Stimulated activated CD8-positive, alpha-beta memory T cell treated with anti-CD3 and anti-CD28 coated beads, Interleukin-7, amount 100 ng/mL, for 48 hours (primary cell): ENCODE measurements at places on chromosomes 1 and 21.

- DNase-seq, result no peak
Measured at GRCh38 chr1:237316352-237316751, 274.4 kb downstream of the RYR2 start.

DNA sequence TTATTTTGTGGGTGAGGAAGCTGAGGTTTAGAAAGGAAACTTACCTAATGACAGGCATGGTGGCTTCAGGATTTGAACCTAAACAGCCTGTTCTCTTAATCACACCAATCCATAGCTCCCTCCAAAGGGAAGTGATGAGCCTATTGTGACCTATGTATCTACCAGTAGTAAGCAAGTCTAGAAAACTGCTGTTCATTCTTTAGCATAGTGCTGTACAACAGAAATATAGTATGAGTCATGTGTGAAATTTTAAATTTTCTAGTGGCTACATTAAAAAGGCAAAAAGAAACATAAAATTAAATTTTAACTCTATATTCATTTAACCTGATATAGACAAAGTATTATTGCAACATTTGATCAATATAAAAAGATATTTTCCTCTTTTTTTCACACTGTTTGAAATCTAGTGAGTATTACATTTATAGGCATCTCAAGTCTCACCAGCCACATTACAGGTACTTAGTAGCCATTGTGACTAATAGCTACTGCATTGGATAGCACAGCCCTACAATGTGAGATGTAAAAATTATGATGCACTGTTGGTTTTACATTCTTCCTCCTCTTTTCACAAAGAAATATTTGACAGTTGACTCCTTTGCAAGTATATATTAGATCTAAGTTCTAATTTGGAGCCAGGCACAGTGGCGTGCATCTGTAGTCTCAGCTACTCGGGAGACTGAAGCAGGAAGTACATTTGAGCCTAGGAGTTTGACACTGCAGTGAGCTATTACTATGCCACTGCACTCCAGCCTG lies 16.6 kb downstream of the IPO9 start:
- DNase-seq, result no peak

DNA sequence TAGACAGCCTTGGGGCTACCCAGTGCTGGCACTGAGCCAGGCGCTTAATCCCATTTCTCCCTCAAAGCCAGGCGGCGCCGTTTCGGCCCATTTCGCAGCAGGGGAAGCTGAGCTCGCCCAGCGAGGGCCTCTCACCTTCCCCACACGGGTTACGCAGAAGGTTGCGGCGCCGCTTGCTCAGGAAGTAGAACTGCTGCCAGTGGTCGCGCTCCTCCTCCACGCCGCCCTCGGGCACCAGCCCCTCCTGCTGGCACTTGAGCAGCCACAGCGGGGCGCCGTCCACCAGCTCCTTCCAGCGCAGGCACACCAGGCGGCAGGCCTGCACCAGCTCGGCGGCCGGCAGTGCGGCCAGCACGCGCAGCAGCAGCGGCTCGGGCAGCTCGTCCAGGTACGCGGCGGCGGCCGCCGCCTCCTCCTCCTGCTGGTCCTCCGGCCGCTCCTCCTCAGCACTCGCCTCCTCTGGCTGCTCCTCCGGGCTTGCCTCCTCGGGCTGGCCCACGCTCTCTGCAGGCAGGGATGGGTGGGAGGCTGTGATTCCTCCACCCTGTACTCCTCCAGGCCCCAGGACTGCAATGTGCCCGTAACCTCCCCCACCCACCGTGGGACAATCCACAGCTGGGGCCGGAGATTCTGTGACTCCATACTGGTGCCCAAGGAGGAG lies 3.8 kb downstream of the FBXO2 start:
- DNase-seq, result peak; percentile 73

GRCh38 chr1:156356875-156357534 lies 12.0 kb upstream of the RHBG start:
- peak; percentile 25 for DNase-seq

DNA sequence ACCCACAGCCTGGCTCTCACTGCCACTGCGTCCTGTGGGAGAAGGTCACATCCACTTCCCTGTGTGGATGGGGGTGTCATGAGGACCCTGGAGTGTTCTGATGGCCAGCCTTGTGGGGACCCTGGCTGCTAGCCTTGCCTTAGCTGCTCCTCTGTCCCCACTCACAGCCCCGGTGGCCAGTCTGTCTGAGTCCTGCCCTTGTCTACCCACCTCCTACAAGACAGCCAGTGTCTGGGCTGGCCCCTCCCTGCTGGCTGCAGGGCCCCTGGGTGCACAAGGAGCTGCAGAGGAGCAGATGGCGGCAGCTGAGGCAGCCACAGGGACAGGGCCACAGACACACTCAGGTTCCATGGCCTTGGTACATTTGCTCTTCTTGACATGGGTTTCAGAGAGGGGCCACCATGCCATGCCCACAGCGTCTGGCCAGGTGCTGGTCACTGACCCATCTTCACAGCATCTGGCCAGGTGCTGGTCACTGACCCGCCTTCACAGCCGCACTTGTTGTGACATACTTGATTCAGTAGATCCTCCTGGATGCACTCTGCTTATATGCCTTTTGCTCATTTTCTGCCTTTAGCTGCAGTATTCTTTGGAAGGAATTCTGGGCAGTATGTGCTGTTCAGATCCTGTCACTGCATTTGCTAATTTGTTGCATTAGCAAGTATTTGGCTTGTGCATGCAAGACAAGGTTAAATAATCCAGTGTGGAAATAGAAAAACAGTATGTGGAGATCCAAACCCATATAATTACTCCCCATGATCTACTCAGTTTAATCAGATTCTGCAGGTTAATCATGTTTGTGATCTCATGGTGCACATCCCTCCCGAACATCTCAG lies 157.8 kb downstream of the PCBP3 start:
- no peak for DNase-seq

GRCh38 chr1:219480011-219480410 lies 132.9 kb downstream of the ZC3H11B start:
- no peak for DNase-seq

- no peak for DNase-seq
Measured at GRCh38 chr1:164183854-164184635, 374.9 kb upstream of the PBX1 start.

DNA sequence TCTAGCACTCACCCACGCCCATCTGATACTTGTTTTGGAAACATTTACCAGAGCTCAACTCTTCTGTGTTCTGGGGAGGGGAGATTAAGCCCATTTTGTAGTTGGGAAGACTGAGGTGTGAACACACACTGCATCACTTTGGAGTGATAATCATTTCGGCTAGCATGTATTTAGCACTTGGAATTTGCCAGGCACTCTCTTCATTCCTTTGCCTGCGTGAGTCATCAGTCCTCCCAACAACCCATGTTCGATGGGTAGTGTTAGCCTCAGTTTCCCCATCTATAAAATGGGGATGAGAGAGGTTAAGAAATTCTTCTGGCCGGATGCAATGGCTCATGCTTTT lies 182.8 kb upstream of the TMEM51 start:
- no peak for DNase-seq

DNA sequence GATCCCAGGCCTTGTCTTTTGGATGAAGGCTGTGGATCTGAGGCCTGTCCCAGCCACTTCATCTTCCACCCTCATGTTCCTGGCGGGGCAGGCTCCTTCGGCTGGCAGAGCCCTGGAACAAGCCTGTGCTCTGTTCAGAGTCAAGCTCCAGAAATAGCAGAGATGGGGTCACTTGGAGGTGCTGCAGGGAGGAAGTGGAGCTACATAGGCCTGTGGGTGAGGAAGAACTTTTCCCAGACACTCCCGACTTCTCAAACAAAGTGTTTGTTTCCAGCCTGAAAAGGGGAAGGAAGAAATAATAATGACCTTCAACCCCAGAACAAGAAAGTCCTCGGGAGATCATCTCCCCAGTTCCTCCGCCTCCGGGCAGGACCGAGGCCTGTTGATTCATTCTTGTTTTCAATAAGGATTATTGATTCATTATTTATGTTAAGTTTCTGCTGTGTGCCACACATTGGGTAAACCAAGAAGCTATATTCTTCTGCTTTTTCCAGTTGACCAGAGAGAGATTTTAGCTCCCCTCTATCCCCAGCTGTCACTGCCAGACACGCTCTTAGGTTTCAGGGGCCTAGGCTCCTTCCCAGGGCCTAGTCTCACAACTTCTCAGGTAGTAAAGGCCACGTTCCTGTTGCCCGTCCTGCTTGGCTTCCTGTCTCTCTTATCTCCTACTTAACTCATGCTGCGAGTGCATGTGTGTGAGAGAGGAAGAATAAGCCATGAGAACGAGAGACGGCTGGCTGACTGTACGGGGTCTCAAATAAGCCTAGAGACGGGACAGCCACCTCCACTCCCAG lies 16.9 kb downstream of the IKBKE start:
- DNase-seq, result no peak

GRCh38 chr1:232875536-232875935 lies 70.3 kb downstream of the MAP10 start:
- no peak for DNase-seq

DNA sequence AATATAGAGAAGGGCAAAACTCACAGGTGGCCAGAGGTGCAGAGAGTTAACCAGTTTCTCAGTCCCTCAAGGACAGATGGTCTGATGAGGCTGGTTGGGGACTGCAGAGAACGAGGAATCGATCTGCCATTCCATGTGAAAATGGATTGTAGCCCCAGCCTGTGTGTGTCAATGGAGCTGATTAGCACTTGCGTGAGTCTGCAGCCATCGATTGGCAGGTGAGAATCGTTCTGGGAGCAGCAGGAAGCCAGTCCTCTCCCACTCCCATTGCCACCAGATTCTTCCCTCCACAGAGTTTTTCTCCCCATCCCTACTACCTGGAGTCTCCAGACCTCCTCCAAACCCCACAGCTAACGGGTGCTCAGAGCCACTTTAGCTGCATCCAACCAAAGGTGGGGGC lies 18.3 kb upstream of the PSMB2 start:
- DNase-seq, result no peak

DNA sequence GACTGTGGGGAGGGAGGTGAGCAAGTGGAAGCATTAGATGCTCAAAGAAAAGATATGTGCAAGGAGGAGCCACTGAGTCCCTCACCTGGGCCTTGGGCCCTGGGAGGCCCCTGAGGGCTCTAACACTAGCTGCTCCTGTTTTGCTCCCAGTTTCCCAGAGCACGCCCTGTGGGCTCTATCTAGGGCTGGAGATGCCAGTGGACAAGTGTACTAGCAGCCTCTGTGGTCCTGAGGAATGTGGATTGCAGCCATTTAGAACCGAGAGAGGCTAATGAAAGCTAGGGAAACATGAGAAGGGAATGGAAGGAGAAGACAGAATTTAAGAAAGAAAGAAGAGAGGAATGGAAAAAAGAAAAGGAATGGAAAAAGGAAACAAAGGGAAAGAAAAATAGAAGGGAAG lies 10.0 kb upstream of the TBX15 start:
- DNase-seq, result no peak

GRCh38 chr1:44590475-44590874 lies 83.8 kb downstream of the TMEM53 start:
- DNase-seq, result no peak

DNA sequence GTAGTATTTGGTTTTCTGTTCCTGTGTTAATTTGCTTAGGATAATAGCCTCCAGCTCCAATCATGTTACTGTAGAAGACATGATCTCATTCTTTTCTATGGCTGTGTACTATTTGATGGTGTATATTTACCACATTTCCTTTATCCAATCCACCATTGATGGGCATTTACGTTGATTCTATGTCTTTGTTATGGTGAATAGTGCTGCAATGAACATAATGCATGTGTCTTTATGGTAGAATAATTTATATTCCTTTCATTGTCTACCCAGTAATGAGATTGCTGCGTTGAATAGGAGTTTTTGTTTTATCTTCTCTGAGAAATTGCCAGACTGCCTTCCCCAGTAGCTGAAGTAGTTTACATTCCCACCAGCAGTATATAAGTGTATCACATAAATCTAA lies 538.8 kb downstream of the LRRIQ3 start:
- no peak for DNase-seq

GRCh38 chr1:22387919-22388580 lies 63.6 kb upstream of the ZBTB40 start:
- DNase-seq, result no peak

DNA sequence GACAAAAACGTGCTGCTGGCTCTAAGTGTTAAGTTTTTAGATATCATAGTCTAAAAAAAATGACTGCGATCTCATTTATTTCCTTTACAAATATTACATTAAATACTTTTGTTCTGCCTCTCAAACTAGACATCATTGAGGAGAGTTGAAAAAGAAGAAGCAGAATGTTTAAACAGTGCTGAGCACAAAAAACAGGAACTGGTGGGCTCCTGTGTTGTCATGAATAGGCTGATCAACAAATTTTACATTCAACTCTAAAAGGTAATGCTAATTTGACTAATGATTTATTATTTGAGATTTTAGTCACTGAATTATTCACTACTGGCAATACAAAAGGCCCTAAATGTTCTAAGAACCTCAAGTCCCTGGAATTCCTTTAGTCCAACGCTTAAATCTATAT lies 66.1 kb downstream of the GPATCH2 start:
- DNase-seq, result no peak

GRCh38 chr1:161718559-161719324 lies 2.6 kb upstream of the FCRLB start:
- DNase-seq, result no peak

- peak; percentile 9 for DNase-seq
Measured at GRCh38 chr1:204190212-204191211, 5.8 kb downstream of the KISS1 start.

DNA sequence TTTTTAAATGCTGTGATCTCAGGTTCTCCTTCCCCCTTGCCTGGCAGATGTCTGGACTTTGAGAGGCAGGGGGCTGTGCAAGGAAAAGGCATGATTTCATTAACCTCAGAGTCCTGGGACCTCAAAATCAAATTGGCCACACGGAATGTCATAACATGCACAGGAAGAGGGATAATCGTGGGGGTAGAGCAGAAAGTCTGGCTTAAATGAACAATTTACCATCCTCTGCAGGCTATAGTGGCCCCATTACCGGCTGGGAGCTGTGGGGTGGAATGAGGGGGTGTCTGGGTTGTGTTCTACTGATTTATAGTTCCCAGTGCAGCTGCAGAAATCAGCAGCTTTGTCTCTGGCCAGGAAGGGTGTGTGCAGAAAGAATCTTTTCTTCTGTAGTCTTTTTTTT lies 10.8 kb downstream of the OPRD1 start:
- no peak for DNase-seq

- DNase-seq, result no peak
Measured at GRCh38 chr1:180028864-180029263, 74.3 kb downstream of the CEP350 start.

GRCh38 chr1:193131266-193131860 lies 9.5 kb downstream of the CDC73 start:
- DNase-seq, result no peak

DNA sequence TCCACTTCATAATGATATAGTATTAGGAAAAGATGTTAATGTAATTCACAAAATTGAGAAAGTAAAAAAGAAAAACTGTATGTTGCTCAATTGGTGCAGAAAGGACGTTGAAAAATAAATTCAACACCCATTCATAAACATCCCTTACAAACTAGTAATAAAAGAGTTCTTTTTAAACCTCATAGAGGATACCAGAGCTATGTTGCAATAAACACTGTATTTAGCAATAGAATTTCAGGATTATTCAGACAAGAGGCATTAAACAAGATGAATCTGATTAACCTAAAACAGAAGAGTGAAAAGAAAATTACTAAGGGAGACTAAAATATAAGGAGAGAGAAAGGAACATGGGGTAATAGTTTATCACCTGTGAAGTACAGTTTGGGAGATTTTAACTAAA lies 154.8 kb downstream of the NTPCR start:
- DNase-seq, result no peak
